ENCODE measurements at places on chromosomes 12 and 14.

GRCh38 chr14:63611078-63611477 is 30.6 kb downstream of the WDR89 start:
- DNase-seq: no peak

GRCh38 chr12:101935890-101936746 is 58.7 kb downstream of the DRAM1 start:
- DNase-seq: no peak

GRCh38 chr12:48001505-48002413 is 2.5 kb downstream of the COL2A1 start:
- no peak for DNase-seq

- no peak for DNase-seq
Measured at GRCh38 chr12:57869298-57869926, 22.9 kb upstream of the CTDSP2 start.

GRCh38 chr14:73870525-73871235 is 16.0 kb upstream of the ZNF410 start:
- no peak for DNase-seq

DNA sequence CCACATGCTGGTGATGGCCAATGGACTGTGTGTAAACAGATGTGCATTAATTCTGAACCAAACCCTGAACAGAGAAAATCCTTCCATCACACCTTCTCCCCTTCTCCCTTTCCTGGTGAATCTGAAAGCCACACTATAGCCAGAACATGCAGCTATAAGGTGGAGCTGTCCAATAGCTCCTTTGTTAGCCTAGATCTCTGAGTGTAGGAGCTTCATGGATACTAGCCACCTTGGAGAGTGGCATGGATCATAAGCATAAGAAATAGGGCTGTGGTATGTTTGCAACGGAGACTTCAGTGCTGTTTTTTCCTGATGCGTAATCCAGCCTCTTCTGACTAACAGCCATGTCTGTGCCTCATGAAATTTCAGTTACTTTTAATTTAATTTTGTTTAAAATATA is 364.5 kb downstream of the BTG1 start:
- DNase-seq: no peak

GRCh38 chr12:106088811-106089485 is 49.8 kb downstream of the NUAK1 start:
- DNase-seq: no peak

- DNase-seq: no peak
Measured at GRCh38 chr12:132380641-132381040, 51.3 kb upstream of the GALNT9 start.

DNA sequence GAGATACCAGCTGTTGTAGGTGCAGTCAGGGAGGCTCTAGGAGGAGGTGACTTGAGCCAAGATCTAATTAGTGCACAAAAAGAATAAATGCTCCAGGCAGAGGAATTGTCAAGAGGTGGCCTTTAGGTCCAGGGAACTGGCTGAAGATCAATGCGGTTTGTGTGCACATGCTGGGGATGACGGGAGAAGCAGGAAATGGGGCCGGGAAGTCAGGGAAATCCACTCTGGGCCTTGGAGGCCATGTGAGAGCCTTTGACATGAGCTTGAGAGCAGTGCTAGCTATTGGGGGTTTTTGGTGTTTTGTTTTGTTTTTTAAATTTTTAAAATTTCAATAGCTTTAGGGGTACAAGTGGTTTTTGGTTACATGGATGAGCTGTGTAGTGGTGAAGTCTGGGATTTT is 67.4 kb downstream of the MVK start:
- DNase-seq: no peak

DNA sequence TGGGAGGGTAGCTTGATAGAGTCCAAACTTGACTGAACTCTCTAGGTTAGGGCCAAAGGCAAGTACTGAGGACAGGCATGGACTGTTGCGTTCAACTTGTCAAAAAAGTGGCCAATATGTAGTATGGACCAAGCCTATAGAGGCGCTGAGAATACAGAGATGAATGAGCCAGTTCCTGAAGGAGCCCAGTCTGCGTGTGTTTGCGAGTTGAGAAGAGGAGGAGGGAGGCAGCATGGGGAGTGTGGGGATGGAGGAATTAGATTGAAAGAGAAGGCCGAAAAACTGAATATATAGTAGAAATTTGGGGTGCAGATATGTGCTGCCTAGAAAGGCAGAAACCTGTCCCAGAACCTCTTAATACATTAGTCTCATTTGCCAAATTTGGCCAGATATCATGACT is 412.4 kb downstream of the PCNX1 start:
- DNase-seq: no peak

DNA sequence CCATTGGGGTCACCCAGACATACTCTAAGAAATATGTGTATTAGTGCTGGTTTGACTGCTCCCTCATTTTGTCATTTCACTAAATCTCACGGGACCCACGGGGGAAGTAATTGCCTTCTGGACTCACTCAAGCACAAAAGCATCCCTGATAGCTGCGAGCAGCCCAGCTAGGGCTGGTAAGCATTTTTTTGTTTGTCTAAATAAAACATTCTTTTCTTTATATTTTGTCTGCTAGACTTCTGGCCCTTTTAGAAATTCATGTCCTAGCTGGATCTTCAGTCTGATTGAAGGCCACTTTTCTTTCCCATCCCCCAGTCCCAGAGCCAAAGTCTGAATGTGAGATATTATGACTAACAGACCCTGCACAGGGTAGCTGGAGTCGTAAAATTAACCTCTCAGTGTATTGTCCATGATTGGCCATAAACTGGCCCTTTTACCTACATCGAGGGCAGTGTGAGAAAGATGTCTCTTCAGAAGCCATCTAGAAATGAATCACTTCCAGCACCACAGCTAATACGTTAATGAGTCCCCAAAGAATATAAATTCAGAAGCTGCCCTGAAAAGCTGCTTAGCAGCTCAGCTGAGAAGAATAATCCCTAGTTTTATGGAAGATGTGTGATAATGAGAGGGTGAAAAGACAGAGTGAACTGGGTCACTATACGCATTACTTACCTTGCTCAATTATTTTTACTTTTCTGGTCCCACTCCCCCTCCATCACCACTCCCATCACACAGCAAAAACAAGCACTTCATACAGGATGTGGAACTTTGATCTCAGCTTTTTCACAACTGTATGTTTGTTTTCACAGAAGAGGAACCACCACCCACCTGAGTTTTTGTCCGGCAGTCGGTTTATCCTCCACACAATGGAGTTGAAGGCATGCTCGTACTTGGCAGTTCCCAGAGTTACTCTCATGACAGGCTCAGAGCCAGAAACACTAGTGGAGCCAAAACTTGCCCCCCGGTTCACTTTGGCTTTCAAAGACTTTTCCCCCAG is 55.6 kb upstream of the GTF2A1 start:
- no peak for DNase-seq

GRCh38 chr12:3236345-3237187 is 159.4 kb downstream of the TSPAN9 start:
- DNase-seq: no peak

- no peak for DNase-seq
Measured at GRCh38 chr12:55024575-55024974, 4.8 kb downstream of the NEUROD4 start.

GRCh38 chr12:105419606-105420005 is 89.1 kb downstream of the C12orf75 start:
- no peak for DNase-seq

- no peak for DNase-seq
Measured at GRCh38 chr12:109097140-109097434, 310 bp upstream of the UNG start.

GRCh38 chr12:176321-177181 is 37.4 kb downstream of the SLC6A12 start:
- DNase-seq: no peak

DNA sequence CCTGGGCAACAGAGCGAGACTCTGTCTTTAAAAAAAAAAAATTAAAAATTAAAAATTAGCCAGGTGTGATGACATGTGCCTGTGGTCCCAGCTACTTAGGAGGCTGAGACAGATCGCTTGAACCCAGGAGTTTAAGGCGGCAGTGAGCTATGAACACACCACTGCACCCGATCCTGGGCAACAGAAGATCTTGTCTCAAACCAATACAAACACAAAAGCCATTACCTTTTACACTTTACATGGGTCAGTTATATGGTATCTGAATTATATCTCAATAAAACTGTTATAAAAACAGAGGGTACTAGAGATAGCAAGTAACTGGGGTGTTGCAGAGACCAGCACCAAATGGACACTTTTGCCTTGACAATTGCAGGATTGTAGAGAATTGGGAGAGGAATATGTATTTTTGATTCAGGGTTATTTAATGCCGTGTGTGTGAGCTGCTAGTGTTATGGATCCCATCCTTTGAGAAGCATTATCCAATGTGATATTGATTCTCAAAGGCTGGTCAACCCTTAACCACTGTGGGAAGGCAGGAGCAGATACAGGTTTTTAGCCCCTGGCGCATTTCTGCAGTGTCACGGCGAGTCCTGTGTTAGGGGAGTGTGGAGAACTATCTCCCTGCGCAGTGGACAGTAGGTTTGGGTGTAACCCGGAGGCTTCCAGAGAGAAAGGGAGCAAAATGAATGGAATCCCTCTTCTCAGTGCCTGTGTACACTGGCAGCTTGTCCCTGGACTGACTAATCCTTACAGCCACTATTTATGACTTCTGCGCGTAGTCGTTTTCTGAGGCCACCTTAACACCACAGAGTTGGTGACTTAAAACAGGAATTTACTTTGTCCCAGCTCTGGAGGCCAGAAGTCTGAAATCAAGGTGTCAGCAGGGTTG is 4.3 kb downstream of the PSMD9 start:
- DNase-seq: no peak

DNA sequence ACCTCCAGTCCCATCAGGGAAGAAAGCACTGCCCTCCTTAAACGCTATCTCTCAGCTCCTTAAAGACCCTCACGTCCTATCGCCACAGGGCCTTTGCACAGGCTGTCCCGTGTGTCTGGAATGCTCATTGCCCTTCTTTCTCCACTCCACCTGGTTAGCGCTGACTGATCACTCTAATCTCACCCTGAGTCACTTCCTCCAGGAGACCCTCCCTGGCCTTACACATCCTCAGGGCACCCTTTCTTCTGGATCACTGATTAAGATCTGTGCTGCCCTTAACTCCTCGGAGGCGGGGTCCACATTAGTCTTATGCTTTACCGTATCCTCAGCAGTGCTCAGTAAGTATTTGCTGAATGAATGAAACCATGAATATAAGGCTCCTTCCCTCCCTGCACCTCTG is 94.7 kb downstream of the SYNE3 start:
- no peak for DNase-seq

DNA sequence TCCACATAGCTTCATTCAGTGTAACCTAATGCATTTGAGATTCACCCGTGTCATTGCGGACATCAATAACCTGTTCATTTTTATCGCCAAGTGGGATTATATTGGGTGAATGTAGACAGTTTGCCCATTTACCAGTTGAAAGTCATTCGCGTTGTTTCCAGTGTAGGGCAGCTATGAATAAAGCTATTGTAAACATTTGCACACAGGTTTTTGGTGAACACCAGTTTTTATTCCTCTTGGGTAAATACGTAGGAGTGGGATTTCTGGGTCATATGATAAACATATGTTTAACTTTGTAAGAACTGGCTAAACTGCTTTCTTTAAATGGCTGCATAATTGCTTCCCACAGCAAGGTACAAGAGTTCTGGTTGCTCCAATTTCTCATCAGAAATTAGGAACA is 33.6 kb downstream of the C14orf132 start:
- no peak for DNase-seq

GRCh38 chr14:23243066-23243465 is 5.3 kb downstream of the RNF212B start:
- DNase-seq: no peak

DNA sequence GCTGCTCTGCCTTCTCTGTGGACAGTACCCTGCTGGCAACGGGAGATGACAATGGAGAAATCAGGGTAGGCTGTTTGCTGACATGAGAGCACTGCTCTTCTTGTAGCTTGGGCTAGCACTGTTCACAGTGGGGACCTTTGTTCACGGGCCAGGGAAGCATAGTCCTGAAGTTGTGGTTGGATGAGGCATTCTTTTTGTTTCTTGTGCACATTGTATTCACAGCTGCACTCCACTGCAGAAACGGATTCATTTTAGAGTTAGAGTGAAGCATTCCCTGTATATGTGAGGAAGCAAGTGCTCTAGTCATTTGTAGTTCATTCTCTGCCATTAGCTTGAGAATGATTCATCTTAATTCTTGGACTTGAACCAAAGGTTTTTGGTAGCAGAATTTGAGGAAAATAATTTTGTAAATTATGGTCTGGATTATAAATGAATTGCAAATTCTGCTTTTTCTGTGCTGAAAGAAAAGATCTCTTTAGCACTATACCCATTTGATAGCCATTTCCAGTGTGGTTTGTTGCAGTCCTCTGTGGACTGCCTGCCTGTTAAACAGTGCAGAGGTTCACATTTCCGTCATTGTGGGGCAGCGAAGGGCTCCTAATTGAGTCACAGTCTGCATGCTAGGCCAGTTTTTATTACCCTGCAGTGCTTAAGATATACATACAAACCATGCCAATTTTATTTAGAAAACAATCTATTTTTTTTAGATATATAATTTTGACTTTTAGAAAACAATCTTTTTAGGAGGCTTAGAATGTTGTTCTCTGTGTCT is 80.6 kb downstream of the APAF1 start:
- no peak for DNase-seq

DNA sequence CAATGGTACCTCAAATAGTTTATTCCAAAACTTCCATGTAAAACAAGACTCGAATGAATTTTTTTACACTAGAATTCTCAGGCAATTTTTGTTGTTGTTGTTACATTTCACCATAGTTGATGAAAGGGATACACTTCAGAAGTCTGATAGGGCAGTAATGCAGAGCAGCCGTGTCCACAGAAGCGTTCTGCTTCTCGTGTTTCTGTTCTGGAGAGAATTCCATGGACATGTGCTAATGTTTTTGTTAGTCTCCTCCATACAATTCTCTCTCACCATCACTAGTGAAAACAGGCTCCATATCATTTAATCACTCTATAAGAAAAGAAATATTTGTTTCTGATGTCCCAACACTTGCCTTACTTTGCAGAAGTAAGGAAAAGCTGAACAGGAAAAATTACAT is 606.1 kb downstream of the SLC16A7 start:
- DNase-seq: no peak

DNA sequence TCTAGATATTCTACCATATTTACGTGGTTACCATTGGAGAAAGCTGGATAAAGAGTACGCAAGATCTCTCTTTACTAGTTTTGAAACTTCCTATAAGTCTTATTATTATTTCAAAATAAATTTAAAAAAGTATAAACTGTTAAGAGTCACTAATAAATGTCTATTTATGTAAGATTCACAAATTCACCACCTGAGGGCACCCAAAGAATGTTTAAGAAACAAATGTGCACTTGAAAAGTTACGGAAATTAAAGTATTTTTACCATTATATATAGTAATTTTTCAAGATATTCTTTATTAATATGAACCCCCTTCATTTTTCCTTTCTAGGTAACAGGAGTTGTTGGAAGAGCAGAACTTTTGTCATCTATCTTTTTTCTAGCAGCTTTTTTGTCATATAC is 11.9 kb downstream of the TMTC3 start:
- DNase-seq: no peak

DNA sequence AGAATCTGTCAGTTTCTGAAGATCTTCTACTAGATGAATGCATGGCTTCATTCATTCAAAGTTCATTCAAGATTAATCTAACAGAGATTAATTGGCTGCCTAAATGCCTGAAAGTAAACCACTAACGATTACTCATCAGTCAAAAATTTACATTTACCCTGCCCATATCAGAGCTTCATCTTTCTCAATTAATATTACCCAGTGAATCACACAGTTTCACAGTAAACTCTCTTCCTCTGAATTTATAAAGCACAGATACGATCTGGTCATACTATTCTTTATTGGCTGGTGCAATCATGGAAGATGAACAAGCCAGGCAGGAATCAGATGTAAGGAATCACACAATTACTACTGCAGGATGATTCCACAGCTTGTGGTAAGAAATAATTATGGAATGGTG is 377.7 kb downstream of the SLC16A7 start:
- DNase-seq: no peak

Data from NCI-H1417 treated with DMSO at 0.1 percent for 48 hours (cell line).